ENCODE measurements at places on chromosomes 5 and 9. TPM values are rescaled to one million over a fixed set of nuclear protein-coding genes. Genes with fewer than 3 reads are reported as not detected.

DNA sequence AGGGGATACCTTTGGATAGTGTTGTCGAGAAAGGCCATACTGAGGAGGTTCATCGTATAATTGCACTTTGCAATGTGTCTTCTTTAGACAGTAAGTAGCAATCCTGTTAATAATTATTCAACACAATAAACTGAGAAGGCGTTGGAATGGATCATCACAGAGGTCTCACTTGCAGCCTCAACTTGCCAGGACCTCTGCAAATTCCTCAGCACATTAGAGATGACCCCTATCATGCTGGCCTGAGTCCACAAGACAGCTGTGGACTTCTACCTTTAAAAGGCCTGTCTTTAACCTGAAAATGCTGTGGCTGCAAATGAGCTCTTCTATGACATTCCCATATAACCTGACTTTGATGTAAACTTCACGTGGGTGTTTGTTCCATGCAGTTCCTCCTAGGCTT is 14.1 kb downstream of the SH3TC2 start:
- H3K36me3 ChIP-seq = no peaks in the 10 kb centered on the region
- H3K27me3 ChIP-seq = no peaks in the 10 kb centered on the region
- no peak overlapping the region for H3K27ac ChIP-seq

DNA sequence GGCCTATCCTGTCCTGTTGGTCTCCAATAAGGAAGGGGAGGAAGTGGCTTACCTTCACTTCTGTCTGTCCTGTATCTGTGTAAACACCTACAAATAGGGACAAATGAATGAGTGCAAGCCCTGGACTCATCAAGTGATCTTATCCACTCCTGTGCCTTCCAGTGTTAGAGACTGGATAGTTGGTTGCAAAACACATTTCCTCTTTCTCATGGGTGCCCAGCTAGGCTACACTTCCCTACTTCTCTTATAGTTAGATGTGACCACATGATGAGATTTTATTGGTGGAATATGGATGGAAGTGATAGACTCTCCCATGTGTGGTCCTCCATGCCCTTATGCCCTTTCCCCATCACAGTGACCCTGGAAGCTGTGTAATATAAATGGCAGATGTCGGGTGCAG is 16.9 kb upstream of the PFDN1 start:
- H3K27ac ChIP-seq = no peak overlapping the region
- no peaks in the 10 kb centered on the region for H3K36me3 ChIP-seq
- no peaks in the 10 kb centered on the region for H3K27me3 ChIP-seq
- H3K4me1 ChIP-seq = peaks cover 56% of the 10 kb centered on the region
- H3K4me3 ChIP-seq = no peak overlapping the region

GRCh38 chr5:150123542-150123941 is 32.1 kb downstream of the PDGFRB start:
- no peak overlapping the region for H3K27ac ChIP-seq
- H3K27me3 ChIP-seq = no peaks in the 10 kb centered on the region
- DNase-seq = no peak
- no peaks in the 10 kb centered on the region for H3K36me3 ChIP-seq
- no peak overlapping the region for H3K4me3 ChIP-seq

DNA sequence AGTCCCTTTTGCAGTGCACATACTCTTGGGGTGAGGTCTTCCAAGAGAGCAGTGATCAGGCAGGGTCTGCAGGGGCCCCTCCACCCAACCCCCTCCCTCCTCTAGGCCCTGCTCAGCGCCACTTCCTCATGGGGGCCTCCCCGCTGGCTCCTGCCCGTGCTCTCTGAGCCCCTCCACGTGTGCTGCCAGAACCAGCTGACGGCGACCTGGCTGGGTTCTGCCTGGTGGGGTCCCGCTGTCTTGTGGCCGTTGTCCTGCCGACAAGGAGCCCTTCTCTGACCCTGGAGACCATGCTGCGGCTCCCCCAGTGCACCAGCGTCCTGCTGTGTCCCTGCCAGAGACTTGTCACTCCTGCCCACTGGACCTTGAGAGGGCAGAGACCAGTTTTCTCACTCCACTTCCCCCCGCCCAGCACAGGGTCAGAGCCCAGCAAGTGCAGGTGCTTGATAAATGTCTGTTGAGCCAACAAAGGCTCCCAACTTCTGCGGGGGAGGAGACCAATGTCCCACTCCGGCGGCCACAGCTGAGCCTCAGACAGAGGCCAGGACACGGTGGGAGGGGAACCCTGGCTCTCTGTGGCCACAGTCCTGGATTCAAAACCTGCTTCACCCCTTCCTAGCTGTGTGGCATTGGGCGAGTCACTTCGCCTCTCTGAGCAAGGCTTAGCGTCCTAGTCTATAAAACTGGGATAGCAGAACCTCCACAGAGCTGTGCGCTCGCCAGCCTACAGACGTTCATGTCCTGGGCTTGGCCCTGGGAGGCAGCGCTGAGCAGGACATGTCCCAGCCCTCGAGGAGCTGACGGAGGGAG is 24.8 kb downstream of the SARDH start:
- no peaks in the 10 kb centered on the region for H3K36me3 ChIP-seq
- no peaks in the 10 kb centered on the region for H3K27me3 ChIP-seq
- no peak overlapping the region for H3K4me3 ChIP-seq
- H3K4me1 ChIP-seq = peaks cover 5% of the 10 kb centered on the region

GRCh38 chr5:108543486-108543885 is 161.6 kb upstream of the FBXL17 start:
- no peaks in the 10 kb centered on the region for H3K36me3 ChIP-seq
- DNase-seq = no peak

GRCh38 chr9:113278840-113279239 is 3.4 kb downstream of the PRPF4 start:
- peaks cover 12% of the 10 kb centered on the region for H3K4me1 ChIP-seq
- H3K27ac ChIP-seq = no peak overlapping the region
- DNase-seq = no peak
- peaks cover 30% of the 10 kb centered on the region for H3K36me3 ChIP-seq

DNA sequence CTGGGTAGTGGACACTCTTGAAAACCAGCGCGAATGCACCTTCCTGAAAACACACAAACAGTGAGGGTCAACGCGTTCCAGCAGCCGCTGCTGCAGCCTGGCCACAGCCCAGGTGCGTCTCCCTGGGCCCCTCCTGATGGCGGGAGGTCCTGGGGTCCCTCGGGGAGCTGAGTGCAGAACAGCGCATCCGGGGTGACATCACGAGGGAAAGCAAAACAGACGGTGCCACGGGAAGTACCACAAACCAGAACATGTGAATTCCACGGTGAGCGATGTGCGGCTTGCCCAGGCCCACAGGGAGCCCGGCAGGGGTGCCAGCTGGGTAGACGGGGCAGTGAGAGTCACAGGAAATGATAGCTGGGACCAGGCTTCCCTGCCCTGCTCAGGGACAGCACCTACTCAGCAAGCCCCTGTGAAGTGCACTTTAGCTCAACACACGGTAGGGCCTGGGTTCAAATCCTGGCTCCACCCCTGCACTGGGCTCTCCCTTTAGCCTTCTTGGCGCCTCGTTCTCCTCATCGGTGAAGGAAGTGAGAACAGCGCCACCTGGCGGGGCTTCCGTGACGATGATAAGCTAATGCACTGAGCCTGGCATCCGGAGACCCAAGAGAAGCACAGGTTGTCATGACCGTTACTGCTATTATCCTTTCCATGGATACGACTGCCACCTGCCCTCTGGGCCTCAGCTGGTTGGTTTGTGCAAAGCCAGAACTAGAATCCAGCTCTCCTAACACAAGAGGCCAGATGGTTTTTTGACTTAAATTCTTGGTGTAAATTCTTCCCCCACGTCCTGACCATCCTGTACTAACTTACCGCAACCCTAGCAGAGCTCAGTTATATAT is 24.6 kb downstream of the GFPT2 start:
- no peaks in the 10 kb centered on the region for H3K36me3 ChIP-seq
- no peaks in the 10 kb centered on the region for H3K4me1 ChIP-seq
- H3K27ac ChIP-seq = no peak overlapping the region
- DNase-seq = peak; percentile 75
- no peak overlapping the region for H3K4me3 ChIP-seq

DNA sequence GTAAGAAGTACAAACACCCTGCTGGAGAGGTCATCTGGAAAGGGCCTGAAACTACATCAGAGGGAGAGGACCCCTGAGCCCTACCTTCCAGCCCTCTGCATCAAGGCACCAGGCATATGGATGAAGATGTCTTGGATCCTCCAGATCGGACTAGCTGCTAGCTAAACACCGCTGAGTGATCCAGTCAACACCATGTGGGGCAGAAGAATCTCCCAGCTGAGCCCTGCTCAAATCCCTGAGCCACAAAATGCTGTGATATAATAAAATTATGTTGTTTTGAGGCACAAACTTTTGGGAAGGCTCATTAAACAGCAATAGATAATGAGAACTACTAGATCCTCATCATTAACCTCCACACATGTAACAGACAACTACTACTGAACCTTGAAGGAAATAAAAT is 155.2 kb downstream of the FRMD3 start:
- DNase-seq = no peak
- no peak overlapping the region for H3K4me3 ChIP-seq
- no peaks in the 10 kb centered on the region for H3K27me3 ChIP-seq
- no peaks in the 10 kb centered on the region for H3K36me3 ChIP-seq
- no peak overlapping the region for H3K27ac ChIP-seq

GRCh38 chr9:130775336-130775991 is 59.6 kb upstream of the ABL1 start:
- H3K36me3 ChIP-seq = no peaks in the 10 kb centered on the region
- H3K4me1 ChIP-seq = peaks cover 15% of the 10 kb centered on the region
- H3K27me3 ChIP-seq = no peaks in the 10 kb centered on the region
- H3K27ac ChIP-seq = no peak overlapping the region

- H3K27ac ChIP-seq = no peak overlapping the region
- no peak for DNase-seq
- H3K27me3 ChIP-seq = no peaks in the 10 kb centered on the region
- H3K4me3 ChIP-seq = no peak overlapping the region
- no peaks in the 10 kb centered on the region for H3K36me3 ChIP-seq
Observed at GRCh38 chr5:43623048-43623680, 20.2 kb downstream of the NNT start.

GRCh38 chr5:139982157-139982974 is 60.7 kb downstream of the NRG2 start:
- no peak overlapping the region for H3K27ac ChIP-seq
- peak; percentile 92 for DNase-seq
- H3K4me1 ChIP-seq = peaks cover 7% of the 10 kb centered on the region
- no peaks in the 10 kb centered on the region for H3K27me3 ChIP-seq
- no peaks in the 10 kb centered on the region for H3K36me3 ChIP-seq

DNA sequence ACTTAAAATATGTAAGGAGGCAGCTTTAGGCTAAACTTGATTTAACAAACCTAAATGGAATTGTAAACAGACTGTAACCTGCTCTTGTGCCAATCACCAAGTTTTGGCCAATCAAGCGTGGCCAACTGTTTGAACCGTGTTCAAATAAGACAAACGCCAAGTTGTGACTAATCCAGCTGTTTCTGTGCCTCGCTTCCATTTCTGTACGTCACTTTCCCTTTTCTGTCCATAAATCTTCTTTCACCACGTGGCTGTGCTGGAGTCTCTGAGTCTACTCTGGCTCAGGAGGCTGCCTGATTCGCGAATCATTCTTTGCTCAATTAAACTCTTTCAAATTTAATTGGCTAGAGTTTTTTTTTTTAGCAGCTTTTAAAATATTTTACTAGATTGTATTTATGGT is 71.3 kb downstream of the LIX1 start:
- no peak overlapping the region for H3K27ac ChIP-seq
- H3K4me1 ChIP-seq = no peaks in the 10 kb centered on the region
- H3K4me3 ChIP-seq = no peak overlapping the region
- H3K27me3 ChIP-seq = no peaks in the 10 kb centered on the region
- peak; percentile 10 for DNase-seq

DNA sequence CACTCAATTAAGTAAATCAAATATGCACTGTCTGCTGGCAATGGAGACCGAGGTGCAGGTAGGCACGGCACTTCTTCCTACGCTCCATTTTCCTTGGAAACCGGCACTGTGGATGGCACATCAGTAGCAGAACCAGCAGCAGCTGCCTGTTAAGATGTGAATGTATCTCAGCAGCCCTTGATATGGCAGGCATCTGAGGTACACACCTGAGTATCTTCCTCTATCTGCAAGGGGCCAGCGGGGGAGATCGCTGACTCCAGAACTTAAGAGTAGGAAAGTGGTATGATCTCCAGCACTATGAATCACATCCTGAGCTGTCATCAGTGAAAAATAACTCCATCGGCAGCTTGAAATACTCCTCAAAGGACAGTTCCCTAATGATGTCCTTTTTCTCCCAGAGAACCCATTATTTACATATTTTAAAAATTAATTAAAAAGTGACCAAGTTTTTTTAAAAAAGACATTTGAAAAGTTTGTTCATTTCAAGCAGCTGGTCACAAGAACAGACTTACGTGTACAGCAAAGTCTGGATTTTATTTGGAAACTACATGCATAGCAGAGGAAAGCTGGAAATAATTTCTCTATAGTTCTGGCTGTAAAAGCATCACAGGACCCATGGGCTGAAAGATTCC is 97.1 kb downstream of the ADAMTS12 start:
- no peaks in the 10 kb centered on the region for H3K4me1 ChIP-seq
- no peak for DNase-seq
- no peaks in the 10 kb centered on the region for H3K36me3 ChIP-seq
- no peak overlapping the region for H3K27ac ChIP-seq
- no peak overlapping the region for H3K4me3 ChIP-seq

DNA sequence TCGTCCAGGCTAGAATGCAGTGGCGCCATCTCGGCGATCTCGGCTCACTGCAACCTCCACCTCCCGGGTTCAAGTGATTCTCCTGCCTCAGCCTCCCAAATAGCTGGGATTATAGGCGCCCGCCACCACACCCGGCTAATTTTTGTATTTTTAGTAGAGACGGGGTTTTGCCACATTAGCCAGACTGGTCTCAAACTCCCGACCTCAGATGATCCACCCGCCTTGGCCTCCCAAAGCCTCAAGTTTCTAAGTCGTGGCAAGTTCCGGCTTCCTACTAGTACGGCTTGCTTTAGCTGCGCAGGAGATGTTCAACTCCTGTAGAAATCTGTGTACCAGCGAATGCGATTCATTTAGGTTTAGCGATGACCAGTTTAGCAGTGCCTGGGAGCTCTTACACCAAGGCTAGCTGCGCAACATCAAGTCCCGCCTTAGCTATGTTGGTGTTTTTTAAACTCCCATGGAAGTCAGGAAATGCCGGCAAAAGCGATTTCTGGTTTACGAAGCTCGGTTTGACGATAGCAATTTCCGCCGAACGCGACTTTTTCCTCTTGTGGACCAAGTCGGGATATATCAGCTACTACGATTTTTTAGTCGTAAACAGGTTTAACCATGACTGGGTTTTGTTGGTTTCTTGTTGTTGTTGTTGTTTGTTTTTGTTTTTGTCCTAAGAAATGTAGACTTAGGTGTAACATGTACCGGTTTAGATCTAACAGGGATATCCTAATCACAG is 46.4 kb downstream of the ANXA2R start:
- H3K27me3 ChIP-seq = peaks cover 74% of the 10 kb centered on the region
- no peaks in the 10 kb centered on the region for H3K36me3 ChIP-seq
- no peak overlapping the region for H3K4me3 ChIP-seq
- peaks cover 18% of the 10 kb centered on the region for H3K4me1 ChIP-seq
- no peak for DNase-seq
- peak overlapping the region; percentile 26 for H3K27ac ChIP-seq

The HMHB1 gene
- total RNA-seq = not detected

The RFX3 gene
- total RNA-seq = 8.8 TPM

The EIF4E1B gene
- total RNA-seq = not detected

The PPP2R2B gene
- total RNA-seq = 1.1 TPM

Measured in thyroid gland (tissue), 4 donors.